ENCODE measurements at places on chromosomes 6 and 20.

DNA sequence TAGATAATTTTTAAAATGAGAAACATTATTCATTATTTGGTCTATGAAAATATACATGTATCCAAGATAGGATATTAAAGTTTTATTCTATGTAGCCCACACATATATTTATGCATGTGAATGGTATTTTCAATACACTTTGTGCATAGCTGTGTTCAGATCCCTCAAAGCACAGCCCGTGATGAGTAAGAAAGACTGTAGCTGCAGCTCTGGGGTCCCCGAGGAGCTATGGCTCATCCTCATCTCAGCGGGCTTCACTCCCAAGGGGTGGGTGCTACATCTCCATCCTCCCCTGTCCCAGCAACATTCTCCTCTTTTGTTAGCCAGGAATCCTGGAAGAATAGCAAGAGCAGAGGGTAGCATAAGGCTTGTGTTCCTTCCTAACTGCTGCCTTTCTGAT, 130.8 kb downstream of the SAMD5 start:
- no peak for DNase-seq

- DNase-seq, result no peak
These were observed 301.4 kb upstream of the TBX18 start for GRCh38 chr6:85065831-85066230.

DNA sequence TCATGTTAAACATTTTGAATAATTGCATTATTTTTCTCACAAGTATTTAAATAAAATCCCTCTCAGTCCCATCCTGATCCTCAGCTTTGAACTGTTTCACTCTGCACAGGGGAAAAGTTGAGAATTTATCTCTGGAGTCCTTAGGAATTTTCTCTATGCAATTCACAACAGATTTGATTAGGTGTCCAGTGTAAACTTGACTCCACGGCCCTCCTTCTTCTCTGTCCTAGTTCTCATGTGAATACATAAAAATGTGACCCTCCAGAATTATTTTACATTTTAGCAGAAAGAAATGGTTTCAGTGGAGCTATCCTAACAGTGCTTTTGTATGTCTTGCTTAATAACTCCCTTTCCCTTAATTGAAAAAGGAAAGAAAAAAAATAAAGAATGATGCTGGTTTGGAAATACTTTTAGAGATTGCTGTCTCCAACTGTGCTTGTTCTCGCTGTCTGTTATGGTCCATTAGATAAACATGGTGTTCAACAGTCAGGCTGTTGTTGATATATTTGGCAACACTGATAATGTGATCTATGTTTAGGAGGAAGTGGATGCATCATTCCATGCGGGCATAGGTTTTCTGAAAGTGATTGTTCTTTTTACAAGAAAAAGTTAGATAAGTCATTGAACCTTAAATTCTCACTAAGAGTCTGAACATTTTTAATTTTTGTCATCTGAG, 599.4 kb upstream of the CITED2 start:
- no peak for DNase-seq

DNA sequence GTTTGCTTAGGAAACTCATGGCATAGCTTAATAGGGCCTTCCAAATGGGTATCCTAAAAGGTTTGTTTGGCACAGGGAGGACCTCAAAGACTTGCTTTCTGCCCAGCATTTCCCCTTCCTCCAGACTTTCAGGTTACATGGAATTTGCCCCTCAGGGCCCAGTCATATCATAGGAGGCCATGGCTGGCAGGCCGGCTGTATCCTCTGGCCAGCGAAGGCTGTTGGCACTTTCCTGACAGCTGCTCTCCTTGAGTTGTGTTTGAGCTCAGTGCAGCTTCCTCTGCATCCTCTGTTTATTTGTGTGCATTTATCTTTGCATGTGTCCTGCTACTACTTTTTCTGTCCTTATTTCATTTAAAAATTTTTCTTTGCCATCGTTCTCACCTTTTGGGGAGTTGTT, 90.9 kb downstream of the ANKS1A start:
- DNase-seq, result no peak

DNA sequence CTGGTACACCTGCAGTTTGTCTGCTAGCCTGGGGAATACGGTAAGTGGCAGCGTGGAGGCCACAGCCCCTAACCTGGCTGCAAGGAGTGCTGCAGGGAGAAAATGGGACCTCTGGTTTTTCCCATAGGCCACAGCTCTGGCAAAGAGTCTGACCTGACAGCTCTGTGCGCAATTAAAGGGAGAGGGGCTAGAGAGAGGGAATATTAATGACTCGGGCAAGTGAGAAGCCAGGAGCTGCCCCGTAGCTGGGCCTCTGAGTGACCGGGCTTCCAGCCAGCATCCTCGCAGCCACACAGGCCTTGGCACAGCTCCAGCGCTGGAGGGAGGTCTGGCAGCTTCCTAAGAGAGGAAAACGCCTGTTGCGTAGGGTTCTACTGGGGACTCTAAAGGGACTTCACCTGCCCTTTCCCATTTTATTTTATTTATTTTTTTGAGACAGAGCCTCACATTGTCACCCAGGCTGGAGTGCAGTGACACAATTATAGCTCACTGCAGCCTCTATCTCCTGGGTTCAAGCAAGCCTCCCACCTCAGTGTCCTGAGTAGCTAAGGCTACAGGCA, 18.2 kb upstream of the OCSTAMP start:
- DNase-seq, result peak; percentile 73

- DNase-seq, result peak; percentile 33
These were observed 48.4 kb downstream of the USP49 start for GRCh38 chr6:41846666-41847237.
